AML-193 (cell line): ENCODE measurements at places on chromosomes 3 and 15.

DNA sequence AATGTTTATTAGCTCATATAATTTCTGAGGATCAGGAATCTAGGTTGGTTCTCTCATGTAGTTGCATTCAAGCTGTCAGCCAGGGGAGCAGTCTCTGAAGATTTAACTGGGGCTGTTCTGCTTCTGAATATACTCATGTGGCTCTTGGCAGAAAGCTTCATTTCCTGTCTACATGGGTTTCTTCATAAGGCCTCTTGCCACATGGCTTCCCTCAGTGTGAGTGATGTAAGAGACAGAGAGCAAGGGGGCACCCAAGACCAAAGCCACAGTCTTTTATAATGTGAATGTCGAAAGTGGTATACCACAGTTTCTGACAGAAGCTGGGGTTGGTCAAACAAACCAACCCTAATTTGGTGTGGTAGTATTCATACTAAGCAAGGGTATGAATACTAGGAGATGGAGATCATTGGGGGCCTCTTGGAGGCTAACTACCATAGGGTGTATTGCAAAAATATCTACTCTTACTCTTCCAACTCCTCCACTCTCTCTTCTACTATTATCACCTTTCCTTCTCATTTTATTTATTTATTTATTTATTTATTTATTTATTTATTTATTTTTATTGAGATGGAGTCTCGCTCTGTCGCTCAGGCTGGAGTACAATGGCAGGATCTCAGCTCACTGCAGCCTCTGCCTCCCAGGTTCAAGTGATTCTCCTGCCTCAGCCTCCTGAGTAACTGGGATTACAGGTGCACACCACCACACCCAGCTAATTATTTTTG lies 123.8 kb downstream of the B3GALNT1 start:
- peak; percentile 100 for DNase-seq

GRCh38 chr15:38690216-38690615 lies 125.6 kb upstream of the RASGRP1 start:
- DNase-seq = no peak

- DNase-seq = no peak
Observed at GRCh38 chr3:43317461-43318316, 31.3 kb downstream of the SNRK start.

GRCh38 chr3:25962255-25962654 lies 172.4 kb downstream of the OXSM start:
- DNase-seq = no peak

- peak; percentile 63 for DNase-seq
Observed at GRCh38 chr3:185176750-185177359, 24.0 kb upstream of the C3orf70 start.

- no peak for DNase-seq
Observed at GRCh38 chr15:78077871-78078210, 330 bp upstream of the TBC1D2B start.

DNA sequence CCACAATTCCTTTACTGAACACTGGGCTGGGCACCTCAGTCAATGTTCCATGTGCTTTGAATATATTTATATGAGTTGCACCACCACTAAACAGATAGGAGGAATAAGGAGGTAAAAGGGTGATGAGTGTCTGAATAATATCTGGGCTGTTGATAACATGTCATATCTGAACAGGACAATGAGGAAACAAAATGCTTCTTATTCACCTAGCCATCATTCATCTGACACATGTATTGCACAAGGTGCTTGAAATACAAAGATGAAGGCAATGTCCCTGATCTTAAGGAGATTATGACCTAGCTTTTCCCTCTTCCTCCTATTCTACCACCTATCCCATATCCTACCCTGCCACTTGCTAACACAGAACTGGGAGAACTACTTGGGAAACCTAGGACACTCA lies 8.0 kb upstream of the CERS3 start:
- peak; percentile 8 for DNase-seq

DNA sequence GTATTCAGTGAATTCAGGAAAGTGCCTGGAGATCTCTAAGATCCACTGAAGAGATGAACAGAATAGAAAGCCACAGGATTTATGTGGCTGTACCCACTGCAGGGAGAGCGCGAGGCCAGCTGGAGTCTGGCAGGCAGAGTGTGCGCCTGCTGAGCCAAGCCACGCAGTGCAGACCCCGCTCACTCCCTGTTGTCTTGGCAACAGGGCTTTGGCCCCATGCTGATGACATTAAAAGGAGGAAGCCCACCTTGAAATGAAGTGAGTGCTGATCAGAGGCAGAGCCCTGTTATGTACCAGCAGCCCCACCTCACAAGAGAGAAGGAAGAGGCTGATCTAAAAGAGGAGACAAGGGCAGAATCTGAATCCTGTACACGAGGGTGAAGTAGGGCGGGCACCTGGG lies 36.7 kb downstream of the PXYLP1 start:
- DNase-seq = no peak

- DNase-seq = no peak
Observed at GRCh38 chr3:113719294-113719693, 22.9 kb upstream of the USF3 start.

- no peak for DNase-seq
Observed at GRCh38 chr3:18066899-18067582, 324.6 kb upstream of the TBC1D5 start.

- DNase-seq = no peak
Observed at GRCh38 chr15:72281713-72282112, 9.4 kb upstream of the PARP6 start.

GRCh38 chr15:35439291-35439690 lies 106.7 kb downstream of the DPH6 start:
- DNase-seq = no peak

DNA sequence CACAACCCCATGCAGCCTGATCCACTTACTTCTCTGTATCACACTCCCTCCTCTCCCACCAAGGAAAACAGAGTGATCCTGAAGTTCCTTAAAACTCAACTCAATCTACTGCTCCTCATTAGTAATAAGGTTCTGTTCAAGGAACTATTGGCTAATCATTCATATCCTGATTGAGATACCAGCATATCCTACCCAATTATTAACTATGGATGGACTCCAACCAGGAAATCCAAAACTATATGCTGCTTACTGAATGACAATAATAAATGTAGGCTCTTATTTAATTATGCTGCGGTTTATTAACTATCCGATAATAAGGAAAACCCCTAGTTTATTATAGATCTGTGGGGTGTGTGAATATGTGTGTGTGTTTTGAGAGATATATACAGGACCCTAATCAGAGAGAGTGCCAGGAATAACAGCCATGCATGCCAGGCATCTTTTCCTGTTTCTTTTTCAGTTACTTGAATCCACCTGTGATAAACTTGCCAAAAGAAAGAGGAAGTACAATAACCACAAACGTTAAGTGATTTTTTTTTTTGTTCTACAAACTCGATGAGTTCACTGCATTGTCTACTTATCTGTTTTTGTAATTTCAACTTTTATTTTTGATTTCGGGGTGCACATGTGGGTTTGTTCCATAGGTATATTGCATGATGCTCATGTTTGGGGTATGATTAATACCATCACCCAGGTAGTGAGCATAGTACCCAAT lies 1031.7 kb upstream of the CFAP20DC start:
- peak; percentile 33 for DNase-seq

DNA sequence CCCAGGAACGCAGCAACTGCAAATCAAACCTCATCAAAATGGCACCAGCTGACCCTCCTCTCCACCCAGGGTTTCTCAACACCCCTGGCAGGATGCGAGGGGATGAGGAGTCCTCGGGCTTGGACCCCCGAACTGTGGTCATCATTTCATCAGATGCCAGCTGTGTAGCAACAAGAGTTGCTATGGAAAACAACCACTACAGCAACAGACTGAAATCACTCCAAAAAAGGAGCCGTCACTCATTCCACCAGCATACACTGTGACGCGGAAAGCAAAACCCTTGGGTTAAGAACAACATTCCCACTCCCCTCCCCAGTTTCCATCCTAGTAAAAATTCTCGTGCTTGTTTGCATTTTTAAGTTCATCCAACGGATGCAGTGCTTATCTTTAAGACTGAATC lies 40.1 kb downstream of the VGLL4 start:
- no peak for DNase-seq

GRCh38 chr3:104291437-104291851 lies 1075.3 kb upstream of the ALCAM start:
- no peak for DNase-seq

DNA sequence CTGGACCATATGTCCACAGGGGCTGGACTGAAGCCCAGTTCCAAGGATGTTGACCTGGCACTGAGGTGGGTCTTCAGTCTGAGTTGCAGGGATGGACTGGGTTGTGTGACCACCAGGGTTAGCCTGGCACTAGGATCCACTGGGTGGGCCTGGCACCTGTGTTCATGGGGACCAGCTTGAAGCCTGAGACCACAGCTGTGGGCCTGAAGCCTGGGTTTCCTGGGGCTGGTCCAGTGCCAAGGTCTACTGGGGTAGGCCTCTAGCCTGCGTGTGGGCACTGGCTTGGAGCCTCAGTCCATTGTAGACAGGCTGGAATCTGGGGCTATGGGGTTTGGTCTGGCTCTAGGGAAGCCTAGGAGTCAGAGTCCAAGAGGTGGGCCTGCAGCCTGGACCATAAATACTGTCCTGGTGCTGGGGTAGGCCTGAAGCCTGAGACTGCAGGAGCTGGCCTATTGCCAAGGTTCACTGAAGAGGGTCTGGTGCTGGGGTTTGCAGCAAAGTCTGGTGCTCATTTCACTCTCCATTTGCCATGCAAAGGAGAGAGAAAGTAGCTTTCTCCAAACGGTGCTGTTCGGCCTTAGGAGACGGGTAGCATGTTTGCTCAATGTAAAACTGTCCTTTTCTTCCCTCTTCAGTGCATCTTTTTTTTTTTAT lies 51.2 kb upstream of the TBC1D5 start:
- DNase-seq = no peak

GRCh38 chr3:42680271-42680670 lies 5.1 kb upstream of the KLHL40 start:
- no peak for DNase-seq

- DNase-seq = no peak
Observed at GRCh38 chr3:72429589-72430353, 418.5 kb downstream of the SHQ1 start.

- DNase-seq = no peak
Observed at GRCh38 chr15:29952225-29952624, 130.0 kb upstream of the TJP1 start.

DNA sequence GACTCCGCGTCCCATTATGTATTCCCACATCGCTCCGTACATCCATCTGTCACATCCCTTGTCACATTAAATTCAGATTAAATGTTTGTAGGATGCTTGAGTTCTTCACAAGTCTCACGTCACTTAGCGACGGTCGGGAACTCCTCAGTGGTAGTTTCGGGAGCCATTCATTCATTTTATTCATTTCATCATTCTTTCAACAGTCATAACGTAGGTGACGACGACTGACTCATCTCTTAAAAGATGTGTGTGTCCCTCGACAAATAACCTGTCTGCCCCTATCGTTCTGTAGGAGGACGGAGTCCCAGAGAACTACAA lies 272 bp upstream of the SRPRB start:
- no peak for DNase-seq

DNA sequence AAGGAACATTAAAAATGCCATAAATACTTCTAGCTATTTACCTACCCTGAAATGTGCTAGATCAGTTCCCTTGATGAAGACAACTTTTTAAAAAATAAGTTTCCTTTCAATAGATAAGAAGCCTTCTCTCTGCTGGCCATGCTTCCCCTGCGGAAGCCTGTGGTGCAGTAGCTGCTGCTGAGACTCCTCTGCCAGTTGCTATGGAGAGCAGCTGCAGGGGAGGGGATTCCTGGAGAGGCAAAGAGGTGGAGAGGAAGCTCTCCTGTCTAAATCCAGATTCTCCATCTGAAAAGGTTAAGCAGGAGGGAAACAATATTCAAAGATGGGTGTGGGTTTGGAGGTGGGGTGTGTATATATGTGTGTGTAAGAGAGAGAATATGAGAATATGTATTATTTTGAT lies 69.8 kb upstream of the BFSP2 start:
- DNase-seq = no peak

DNA sequence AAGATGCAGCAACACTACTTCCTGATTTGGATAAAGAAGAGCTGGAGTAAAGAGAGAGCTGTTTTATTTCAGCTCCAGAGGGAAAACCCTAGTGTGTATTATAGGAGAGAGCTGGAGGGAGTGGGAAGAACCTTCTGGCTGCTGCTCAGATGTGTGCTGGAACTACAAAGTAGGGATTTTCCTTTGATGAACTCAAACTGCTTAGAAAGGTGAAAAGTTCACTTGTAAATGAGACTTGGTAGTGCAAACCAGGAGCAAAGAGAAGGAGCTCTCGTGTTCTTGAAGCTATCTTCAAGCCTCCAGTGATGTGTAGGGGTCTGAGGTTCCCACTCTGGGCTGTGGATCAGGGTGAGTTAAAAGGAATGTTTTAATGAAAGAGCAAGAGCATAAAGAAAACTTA lies 110.4 kb downstream of the EDEM1 start:
- DNase-seq = no peak

DNA sequence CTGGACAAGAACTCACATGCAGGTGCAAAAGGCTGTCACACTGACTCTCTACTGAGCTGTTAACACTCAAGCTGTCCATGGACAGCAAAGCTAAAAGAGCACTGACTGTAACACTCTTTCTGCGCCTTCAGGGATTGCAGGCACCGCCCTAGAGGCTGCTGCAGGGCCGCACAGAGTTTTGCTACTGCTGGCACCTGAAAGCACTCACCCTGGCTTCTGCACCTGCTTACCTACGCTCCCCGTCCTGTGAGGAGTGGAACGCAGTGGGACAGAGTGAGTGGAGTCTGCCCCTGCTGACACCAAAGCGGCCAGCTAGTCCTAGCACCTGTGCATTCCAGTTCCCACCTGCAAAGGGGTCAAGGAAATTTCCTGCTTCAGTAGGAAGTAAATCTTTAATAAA lies 941.3 kb downstream of the DIPK2A start:
- DNase-seq = no peak

DNA sequence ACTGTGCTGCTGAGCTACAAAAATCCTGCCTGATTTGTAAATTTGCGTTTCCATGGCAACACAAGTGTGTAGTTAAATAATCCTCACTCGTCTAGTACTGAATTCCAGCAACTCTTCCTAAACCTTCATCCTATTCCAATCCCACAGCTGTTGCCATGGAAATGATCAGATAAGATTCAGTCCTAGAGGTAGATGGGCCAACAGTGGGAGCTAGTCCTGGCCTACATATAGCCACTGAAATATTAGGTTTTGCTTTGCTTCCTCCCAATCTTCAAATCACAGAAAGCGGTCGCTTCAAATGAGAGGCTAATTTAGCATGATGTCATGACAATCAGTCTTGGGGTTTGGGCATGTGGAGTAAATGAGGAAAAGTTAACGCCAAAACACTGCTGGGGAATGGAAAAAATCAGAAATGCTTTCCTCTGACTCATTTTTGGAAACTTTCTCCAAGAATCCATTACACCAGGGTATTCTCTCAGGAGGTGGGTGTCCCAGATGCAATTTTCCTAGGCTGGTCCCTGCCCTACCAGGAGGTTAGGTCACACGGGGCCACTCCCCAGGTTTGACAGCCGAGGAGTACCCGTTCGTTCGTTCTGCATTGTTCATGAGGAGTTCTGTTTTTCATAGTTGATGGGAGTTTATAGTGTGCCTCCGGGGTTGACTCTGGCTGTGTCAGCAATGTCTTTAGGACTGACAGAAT lies 159.2 kb upstream of the SLCO3A1 start:
- DNase-seq = no peak

DNA sequence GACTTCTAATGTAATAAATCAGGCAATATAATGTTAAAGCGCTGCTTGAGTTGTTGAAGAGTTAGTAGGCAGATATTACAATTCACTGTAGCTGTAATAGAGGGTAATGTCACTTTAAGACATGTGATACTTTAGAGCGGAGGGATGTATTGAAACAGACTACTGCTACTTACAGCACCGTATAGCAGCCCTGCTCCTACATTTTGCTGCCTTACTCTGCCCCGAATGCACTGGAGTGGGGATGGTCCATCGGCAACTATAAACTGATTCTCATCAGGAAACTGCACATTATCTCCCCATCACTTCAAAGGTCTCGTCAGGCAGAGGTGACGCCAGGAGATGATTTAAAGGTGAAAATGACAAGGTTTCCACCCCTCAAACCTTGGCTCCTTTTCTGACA lies 349.7 kb upstream of the SUCLG2 start:
- no peak for DNase-seq
